SHP77 (cell line): ENCODE measurements at places on chromosomes 16 and 17.

GRCh38 chr17:45907750-45908395 is 13.5 kb downstream of the MAPT start:
- no peak for DNase-seq

- no peak for DNase-seq
Observed at GRCh38 chr17:33145941-33146340, 147.2 kb downstream of the ASIC2 start.

DNA sequence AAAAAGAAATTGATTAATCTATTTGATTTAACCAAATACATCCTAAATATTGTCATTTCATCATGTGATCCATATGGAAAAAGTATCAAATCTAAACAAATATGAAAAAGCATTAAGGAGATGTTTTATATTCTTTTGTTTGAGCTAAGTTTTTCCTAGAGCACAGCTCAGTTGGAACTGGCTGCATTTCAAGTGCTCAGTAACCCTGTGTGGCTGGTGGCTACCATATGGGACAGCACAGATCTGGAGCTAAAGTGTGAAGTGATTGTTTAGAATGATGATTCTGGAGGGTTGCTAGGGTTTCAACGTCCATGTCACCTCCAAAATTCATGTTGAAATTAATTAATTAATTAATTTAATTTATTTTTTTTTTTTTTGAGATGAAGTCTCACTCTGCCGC is 137.5 kb downstream of the XYLT1 start:
- no peak for DNase-seq

GRCh38 chr16:49856672-49857330 is 889 bp upstream of the ZNF423 start:
- DNase-seq, result no peak

- no peak for DNase-seq
Observed at GRCh38 chr17:73610331-73610911, 33.8 kb downstream of the SDK2 start.

DNA sequence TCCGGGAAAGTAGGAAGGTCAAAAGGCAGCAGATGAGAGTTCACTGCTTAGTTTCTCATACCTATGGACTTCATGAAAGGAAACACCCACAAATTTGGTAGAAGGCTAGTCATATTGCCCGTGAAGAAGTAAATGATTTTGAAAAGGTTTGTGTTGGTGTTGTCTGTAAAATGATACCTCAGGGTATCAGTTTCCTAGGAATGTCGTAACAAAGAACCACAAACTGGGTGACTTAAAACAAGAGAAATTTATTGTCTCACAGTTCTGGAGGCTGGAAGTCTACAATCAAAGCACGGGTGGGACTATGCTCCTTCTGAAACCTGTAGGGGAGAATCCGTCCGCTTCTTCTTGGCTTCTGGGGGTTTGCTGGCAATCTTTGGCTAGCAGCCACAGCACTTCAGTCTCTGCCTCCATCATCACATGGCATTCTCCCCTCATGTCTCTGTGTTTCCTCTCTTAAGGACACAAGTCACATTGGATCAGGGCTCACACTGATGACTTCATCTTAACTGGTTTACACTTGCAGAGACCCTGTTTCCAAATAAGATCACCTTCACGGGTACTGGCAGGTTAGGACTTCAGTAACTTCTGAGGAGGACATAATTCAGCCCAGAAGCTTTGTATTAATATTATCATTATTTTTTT is 2.0 kb upstream of the NAE1 start:
- no peak for DNase-seq

DNA sequence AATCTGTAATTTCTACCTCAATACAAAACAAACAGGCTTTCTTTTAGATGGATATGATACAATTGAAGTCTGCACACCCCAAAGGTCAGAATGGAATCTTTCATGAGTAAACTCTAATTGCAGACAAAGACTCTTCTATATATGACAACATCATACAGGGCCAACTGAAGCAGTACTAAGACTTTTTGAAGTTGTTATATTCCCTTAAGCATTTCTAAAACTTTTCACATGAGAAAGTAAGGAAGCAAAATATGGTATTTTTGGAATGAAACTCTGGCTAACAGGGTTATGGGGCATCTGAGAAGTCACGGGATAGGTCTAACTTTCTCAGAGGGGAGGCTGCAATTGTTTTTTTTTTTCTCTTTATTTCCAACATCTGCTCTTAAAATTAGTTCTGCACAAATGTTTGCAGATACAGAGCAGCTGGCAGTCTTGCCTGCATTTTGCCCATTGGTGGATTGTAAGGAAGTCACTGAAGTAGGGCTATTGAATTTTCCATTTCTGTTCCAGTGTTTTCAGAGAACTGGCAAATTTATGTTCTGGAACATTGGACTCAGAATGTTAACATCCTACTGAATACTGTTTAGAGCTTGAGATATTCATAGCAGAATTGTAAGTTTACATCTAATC is 59.1 kb downstream of the SSH2 start:
- DNase-seq, result no peak

- DNase-seq, result no peak
Observed at GRCh38 chr16:86419518-86419917, 90.8 kb upstream of the FOXF1 start.

DNA sequence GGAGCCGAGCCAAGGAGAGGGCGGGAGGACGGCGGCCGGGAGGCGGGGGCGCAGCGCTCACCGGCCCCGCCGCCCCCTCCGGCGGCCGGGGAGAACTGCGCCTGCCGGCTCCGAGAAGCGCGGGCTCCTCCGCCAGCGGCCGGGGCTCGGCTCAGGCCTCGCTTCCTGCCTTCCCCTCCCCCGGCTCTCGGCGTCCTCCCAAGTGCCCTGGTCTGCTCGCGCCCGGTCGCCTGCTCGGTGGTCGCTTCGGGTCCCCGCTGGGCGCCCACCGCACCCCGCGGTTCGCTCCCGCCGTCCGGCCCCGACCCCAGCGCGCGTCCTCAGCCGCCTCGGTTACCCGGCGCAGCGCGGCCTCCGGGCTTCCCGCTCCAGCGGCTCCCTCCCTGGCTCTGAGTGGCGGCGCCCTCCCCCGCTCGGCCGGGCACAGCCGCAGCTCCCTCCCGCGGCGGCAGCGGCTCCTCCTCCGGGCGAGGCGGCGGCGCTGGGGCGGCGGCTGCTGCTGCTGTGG is 313 bp downstream of the UBTF start:
- peak; percentile 73 for DNase-seq

DNA sequence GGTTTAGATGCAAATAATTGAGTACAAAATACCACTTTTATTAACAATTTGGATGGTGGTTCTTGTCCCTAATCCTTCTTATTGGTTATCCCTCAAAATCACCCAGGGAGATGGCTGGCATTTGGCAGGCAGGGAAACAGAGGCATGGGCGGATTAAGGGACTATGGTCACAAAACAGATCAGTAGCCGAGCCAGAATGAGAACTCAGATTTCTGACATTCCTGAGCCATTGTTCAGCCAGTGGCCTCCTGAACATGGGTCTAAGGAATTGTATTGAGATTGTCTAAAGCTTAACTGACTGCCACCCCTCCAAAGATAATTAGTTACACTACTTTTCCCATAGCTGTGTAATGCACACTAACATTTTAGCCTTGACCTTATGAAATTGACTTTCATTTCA is 88.4 kb downstream of the CHD9NB start:
- no peak for DNase-seq

DNA sequence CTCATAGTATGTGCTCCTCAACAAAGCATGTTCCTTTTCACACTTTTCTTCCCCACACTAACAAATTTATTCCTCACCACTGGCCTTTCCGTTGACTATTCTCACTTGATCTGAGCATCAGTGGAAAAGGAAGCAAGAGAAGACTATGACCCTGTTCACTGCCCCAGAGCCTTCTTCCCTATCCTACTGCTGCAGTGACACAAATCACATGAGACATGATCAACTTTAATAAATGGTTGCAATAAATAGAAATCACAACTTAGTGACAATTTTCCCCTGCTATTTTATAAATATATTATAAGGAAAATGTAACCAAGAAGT is 438.7 kb upstream of the SOX9 start:
- DNase-seq, result no peak

- DNase-seq, result no peak
Observed at GRCh38 chr17:79011451-79012147, 2.0 kb upstream of the CANT1 start.

- no peak for DNase-seq
Observed at GRCh38 chr17:64497565-64498035, 746 bp upstream of the POLG2 start.

DNA sequence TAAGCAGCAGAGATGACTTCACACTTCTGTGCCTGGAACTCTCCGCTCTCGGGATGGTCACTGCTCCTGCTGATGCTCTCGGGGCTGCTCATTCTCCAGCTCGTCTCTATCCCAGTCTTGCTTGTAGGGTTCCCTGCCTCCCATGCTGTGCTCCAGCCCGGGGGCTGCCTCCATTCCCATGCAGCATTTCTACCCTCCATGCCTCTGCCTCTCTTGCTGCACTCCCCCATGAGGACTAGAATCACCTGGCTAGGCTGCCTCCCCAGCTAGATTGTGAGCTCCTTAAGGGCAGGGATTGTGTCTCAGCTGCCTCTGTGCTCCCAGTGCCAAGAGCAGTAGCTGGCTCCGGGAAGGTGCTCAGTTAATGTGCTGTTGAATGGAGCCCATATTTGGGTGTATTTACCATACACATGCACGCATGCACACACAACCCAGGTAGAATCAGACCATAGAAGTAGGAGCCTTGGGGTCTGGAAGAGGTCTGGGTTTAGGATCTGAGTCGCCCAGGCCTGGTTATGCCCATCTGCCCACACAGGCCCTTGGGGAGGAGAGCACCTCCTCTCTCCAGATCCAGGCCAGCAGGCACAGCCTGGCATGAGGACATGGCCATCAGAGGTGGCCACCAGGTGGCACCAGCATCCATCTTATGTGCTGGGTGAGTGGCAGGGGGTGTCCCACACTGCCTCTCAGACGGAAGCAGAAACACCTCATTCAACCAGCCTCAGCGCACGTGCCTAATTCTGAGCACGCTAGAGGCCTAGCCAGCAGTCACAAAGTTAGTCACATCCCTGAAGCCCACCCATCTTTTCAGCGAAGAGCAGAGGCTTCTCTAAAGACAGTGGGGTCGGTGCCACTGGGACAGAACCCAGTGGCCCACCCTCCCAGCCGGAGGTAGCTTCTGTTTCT is 9.3 kb downstream of the GIT1 start:
- DNase-seq, result peak; percentile 80

GRCh38 chr16:27235055-27235937 is 32.0 kb downstream of the KDM8 start:
- DNase-seq, result peak; percentile 88

DNA sequence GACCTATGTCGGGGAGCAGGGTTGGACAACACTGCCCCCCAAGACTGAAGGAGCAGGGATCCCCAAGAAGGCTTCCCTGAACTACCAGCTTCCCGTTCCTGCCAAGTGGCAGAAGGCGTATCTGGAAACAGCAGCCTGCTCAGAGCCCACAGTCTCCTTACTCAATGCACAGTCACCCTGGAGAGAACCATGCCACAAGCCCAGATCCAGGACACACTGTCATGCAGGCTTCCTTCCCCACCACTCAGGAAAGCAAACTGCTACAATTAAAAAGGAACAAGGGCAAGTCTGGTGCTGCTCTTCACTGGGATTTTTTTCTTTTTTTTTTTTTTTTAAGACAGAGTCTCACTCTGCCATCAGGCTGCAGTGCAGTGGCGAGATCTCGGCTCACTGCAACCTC is 8.2 kb downstream of the WDR45B start:
- no peak for DNase-seq

DNA sequence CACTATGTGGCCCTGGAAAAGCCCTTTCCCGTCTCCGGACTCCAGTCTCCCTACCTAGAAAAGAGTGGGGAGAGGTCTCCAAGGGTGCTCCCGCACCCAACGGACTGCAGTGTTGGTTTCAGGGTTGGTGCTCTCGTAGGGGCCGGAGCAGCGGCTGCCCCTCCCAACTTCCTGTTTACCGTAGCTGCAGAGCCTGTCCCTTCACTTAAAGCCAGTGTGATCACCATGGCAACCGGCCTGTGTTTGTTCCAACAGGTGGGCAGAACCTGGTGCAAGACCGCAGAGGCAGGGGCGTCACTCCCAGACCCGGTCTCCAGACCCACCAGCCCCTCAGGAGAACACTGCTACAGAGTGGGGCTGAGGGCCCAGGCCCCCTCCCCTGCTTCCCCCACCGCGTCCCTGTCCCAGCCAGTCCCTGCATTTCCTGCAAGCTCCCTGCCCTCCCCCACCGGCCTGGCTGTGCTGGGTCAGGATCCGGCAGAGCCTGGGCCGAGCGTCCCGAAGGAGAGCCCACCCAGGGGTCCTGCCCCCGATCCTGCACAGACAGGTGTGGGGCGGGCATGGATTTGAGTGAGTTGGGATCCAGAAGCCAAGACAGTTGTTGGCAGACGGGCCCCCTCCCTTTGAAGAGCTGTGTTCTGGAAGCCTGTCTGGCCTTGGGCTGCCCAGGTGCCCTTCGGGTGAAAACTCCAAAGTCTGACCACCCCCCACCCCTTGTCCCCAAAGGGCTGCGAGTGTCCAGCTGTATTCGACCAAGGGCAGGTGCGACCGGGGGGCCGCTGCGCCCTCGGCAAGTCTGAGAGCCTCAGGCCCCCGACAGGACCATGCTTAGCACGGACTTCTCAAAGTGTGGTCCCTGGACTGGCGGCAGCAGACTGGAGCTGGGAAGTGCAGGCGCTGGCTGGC is 1.5 kb upstream of the BAIAP3 start:
- peak; percentile 84 for DNase-seq

GRCh38 chr17:28765038-28765437 is 21.2 kb downstream of the TRAF4 start:
- no peak for DNase-seq

- DNase-seq, result no peak
Observed at GRCh38 chr16:81491541-81492188, 47.1 kb downstream of the CMIP start.

- no peak for DNase-seq
Observed at GRCh38 chr17:72772331-72772821, 320.1 kb downstream of the SLC39A11 start.

GRCh38 chr17:76911299-76912017 is 43.3 kb downstream of the MGAT5B start:
- DNase-seq, result no peak

GRCh38 chr16:67104061-67104460 is 5.7 kb upstream of the PHAF1 start:
- peak; percentile 1 for DNase-seq
